ENCODE measurements at places on chromosomes 5 and 9.

GRCh38 chr9:84169240-84169639, 171.3 kb downstream of the SLC28A3 start:
- no peak for DNase-seq

DNA sequence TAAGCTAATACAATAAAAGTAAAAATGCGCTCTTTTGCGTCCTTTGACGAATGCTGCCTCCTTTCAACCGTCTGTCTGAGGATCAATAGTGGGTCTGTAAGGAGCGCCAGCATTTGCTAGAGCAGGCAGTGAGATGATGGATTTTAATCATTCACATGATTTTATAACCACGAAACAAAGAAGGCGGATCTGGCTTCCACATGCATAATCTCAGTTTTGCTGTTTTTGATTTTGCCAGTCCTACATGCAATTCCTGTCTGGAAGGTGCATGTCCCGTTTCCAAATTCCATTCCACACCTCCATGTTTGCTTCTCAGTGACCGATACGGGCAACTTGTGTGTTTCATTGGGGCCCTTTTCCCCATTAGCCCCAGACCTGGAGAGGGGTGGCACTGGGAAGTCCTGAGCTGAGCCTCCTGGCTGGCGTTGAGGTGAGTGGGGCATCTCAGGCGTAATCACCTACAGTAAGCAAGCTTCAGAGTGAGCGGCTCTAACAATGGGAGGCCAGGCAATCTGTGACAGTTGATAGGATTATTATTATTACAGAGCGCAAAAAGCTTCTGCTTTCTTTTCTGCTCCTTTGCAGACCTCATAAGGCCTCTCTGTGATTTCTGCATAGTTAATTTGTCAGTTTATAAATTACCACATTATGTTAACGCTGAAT, 405.4 kb downstream of the ZSWIM6 start:
- no peak for DNase-seq

GRCh38 chr5:132714456-132715307, 22.7 kb downstream of the KIF3A start:
- no peak for DNase-seq

DNA sequence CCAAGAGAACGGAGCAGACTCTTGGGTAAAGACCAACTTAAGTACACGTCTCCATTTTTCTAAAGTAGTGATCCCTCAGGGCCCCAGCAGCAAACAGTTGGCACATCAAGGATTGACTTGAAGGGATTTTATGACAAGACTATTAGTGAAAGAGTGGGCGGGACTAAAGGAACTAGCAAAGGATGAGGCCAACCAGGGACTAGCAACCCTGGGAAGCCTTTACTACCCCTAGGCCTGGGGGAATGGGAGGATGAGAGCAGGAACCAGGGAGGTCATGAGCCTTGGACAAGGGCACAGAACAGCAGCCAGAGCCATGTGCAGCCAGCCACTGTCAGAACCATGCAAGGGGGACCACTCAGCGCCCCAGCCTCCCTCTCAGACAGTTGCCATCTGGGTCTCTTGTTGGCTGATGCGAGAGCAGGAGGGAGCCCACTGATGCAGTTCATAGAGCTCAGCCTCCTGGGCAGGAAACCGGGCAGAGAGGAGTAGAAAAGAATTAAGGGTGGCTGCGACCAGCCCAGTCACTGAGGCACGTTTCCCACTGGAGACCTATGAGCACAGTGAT, 28.1 kb downstream of the TGFBI start:
- DNase-seq, result no peak

GRCh38 chr5:54017580-54017979, 292.8 kb downstream of the ARL15 start:
- DNase-seq, result no peak

GRCh38 chr5:117761186-117761585, 1186.6 kb upstream of the SEMA6A start:
- DNase-seq, result no peak

GRCh38 chr9:107049803-107050184, 186.8 kb downstream of the ZNF462 start:
- DNase-seq, result no peak

Measured in activated CD8-positive, alpha-beta memory T cell treated with anti-CD3 and anti-CD28 coated beads for 1 hour (primary cell).